Stimulated activated CD4-positive, alpha-beta T cell treated with anti-CD3 and anti-CD28 coated beads, Interleukin-4, amount 100 ng/mL, for 4 hours (primary cell): ENCODE measurements at places on chromosomes 11 and 22.

GRCh38 chr11:69942333-69942820 is 123.2 kb upstream of the FGF3 start:
- DNase-seq = no peak

DNA sequence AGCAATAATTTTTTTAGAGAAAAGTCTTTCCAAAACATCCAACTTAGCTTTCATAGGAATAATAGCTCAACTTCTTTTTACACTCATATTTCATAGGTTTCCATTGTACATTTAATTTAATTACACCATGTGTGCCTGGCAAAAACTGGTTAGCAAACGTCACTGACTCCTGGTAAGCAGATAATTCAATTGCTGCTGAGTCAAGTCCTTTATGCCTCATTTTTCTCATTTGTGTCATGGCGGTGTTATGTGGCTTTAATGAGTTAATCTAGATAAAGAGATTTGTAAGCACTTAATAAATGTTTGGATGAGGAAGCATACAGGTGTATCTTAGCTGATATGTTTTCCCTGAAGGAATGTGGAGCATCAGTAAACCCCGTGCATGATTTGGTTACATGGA is 41.2 kb upstream of the PAK1 start:
- DNase-seq = no peak

GRCh38 chr11:7514099-7514591 is 346 bp downstream of the PPFIBP2 start:
- no peak for DNase-seq

DNA sequence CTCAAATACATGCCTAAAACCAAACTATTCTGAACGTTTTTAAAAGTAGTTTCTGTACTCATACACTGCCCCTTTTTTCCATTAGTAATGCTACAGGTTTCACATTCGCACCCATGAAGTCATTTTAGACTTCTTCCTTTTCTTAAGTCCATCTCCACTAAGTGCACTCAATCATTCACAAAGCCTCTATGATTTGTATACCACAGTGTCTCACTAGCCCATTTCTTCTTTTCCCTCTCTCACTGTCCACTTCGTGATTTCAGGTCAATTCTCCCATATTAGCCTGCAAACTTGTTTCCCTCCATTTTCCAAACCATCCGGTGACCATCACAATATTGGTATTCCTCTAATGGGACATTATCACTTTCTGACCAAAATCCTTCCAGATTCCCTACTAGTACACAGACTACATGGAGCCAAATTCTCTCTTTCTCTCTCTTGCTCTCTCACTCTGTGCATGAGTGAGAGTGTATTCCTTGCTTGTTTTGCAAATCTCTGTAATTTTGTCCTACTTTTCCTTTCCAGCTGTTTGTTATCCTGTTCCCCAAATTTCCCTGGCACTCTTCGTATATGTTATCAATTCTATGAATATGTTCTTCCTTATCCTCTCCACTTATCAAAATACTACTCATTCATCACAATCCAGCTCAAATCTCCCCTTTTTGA is 3.4 kb upstream of the ZC3H12C start:
- no peak for DNase-seq

- DNase-seq = no peak
Observed at GRCh38 chr11:47282462-47282861, 12.5 kb downstream of the MADD start.
